Activated CD4-positive, alpha-beta memory T cell treated with anti-CD3 and anti-CD28 coated beads, Interleukin-2, amount 10 ng/mL, durations not matched to agents 7 days and 5 days (primary cell): ENCODE measurements at places on chromosomes 12 and 14. TPM values are rescaled to one million over a fixed set of nuclear protein-coding genes. Genes with fewer than 3 reads are reported as not detected.

GRCh38 chr14:33323979-33324378 lies 385.3 kb downstream of the NPAS3 start:
- no peak for DNase-seq

- DNase-seq, result no peak
These were observed 36.6 kb downstream of the SUPT16H start for GRCh38 chr14:21347201-21347600.

DNA sequence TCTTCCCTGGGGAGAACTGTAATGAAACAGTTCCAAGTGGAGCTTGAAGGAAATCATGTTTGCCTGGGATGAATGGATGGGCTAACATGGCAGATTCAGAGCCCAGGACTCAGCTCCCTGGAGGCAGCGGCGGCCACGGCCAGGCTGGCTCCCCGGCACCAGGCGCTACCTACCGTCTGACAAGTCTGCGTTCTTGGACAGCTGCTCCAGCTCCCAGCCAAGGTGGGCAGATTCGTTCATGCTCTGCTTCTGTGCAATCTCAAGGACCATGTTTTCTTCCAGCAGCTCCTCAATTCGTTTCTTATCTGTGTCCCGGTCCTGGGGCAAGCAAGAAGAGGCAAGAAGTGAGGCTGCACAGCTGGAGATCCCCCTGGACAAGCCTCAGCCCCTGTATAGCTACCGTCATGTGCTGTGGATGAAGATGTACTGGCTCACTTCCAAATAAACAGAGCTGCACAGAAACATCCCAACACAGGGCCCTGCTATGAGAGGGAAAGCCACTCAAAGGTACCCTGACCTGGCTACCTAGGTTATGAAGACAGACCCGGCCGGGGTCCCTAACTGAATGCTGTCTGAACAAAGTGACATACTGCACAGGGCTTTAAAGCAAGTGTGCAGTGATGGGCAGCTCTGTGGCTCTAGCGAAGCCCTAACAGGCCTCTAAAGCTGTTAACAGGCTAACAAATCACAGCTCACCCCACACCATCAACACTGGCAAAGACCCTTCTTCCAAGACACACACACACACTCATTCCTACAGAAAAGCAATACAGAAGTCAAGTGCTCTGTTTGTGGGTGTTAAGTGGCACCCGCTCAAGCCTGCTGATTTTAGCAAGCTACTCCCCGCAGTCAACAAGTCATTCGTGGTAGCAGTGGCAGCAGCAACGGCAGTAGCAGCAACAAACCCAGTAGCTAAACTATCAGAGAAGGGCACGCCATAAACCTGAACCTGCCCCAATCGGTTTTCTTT lies 80.4 kb upstream of the GPR68 start:
- DNase-seq, result no peak

DNA sequence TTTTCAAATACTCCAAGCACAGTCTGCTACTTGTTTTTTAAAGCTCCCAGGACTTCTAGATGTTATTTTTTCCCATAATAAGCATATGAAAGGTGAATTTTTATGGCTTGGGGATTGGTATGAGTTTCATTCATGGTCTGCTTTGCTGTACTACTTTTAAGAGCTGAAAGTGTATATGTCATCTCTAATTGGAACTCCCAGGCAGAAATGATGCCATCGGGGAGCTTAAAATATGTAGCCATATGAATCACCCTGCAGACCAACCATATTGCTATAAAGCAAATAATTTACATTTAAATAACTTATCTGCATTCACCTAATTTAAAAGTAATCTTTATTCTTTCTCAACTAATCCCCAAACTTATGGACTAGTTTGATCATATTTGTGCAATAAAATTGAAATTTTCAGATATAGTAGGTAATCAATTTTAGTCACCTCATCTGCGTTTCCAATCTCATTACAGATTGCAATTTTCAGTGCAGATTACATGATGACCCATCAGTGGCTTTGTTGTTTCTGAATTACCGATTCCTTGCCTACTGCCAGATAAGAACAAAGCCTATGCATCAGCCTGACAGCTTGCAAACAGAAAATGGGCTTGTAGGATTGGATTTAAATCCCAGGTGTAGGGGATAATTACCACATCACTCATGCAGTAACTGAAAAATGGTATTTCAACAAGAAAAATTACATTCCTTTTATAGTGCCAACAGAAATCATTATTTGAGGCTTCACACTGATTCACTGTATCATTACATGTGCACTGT lies 689.4 kb downstream of the NOVA1 start:
- no peak for DNase-seq

- no peak for DNase-seq
These were observed 4.9 kb downstream of the CD9 start for GRCh38 chr12:6205144-6205539.

GRCh38 chr14:59869381-59870255 lies 958 bp downstream of the RTN1 start:
- DNase-seq, result no peak

- no peak for DNase-seq
These were observed 6.7 kb downstream of the TULP3 start for GRCh38 chr12:2897418-2897817.

GRCh38 chr14:65225299-65226159 lies 123.2 kb upstream of the MAX start:
- DNase-seq, result no peak

DNA sequence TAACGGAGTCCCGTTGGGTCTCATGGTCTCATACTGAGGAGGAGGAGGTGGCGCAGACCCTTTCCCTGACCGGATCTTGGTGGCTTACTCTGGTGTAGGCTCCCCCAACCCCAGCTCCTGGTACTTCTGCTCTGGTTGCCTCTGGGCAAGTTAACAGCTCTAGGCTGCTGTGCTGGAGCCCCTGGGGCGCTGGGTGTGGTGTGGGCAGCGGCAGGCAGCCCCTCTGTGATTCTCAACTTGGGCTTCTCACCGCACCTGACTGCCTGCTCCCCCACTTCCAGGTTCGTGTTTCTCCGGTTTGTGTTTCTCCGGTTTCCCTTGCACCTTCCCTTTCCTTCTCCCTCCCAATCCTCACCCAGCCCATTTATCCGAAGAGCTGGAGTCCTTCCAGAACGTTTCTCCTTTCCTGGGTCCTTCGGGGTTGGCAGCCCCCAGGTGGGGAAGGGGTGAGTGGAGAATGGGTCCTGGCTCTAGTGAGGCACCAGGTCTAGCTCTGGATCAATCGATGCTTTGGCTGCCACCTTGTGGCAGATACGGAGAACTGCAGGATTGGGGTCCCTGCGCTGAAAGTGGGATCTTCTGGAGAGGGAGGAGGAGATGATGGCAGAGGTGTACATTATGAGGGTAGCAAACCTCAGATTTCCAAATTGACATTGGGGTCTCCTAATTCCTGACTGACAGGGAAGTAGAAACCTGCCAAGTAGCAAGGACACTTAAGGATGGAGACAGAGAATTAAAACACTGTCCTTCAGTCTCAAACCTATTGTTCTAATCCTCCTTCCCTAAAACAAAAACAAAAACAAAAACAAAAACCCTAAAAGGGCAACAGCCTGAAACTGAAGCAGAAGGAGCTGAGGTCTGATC lies 8.3 kb downstream of the CISTR start:
- DNase-seq, result peak; percentile 66

DNA sequence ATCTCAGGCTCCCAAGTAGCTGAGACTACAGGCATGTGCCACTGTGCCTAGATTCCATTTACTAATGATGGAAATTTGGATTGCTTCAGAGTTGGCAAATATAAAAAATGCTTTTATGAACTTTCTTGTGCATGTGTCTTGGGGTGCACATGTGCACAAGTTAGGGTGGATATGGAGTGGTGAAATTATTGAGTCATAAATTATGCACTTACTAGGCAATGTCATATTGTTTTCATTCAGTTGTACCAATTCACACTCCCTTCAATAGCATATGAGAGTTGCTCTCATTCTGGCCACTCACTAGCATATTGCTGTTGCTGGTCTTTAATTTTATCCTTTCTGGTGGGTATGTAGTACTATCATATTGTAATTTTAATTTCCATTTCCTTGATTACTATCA lies 45.7 kb upstream of the KRAS start:
- DNase-seq, result no peak

- no peak for DNase-seq
These were observed 14.0 kb downstream of the CRY1 start for GRCh38 chr12:107079172-107080011.

- DNase-seq, result no peak
These were observed 326.3 kb upstream of the DIO3 start for GRCh38 chr14:101234999-101235334.

GRCh38 chr14:39469094-39469710 lies 37.0 kb upstream of the FBXO33 start:
- no peak for DNase-seq

DNA sequence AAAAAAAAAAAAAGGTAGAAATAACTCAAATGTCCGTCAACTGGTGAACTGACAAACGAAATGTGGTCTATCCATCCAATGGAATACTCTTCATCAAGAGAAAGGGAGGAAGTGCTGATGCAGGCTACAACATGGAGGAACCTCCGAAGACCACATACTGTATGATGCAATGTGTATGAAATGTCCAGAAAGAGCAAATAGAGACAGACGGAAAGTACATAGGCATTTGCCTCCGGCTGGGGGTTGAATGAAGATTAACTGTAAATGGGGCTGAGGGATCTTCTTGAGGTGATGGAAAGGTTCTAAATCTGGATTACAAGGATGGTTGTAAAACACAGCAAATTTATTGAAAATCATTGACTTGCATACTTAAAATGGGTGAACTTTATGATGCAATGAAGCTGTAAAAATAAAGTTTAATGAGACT lies 35.4 kb downstream of the DLK1 start:
- no peak for DNase-seq

DNA sequence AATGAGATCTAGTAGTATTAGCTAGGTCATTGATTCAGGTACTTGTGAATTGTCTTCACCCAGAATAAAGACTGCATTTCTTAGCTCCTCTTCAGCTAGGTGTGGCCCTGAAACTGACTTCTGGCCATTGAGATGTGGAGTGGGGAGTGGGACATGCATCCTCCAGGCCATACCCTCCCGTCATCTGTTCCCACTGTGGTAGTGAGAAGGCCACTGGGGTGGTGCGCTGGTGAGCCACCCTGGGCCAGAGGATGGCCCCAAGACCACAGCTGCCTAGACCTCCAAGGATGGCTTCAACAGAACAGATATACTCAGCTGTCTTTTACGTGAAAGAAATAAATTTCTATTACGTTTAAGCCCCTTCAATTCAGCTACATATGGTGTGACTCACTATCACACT lies 36.5 kb downstream of the TRIM9 start:
- no peak for DNase-seq

DNA sequence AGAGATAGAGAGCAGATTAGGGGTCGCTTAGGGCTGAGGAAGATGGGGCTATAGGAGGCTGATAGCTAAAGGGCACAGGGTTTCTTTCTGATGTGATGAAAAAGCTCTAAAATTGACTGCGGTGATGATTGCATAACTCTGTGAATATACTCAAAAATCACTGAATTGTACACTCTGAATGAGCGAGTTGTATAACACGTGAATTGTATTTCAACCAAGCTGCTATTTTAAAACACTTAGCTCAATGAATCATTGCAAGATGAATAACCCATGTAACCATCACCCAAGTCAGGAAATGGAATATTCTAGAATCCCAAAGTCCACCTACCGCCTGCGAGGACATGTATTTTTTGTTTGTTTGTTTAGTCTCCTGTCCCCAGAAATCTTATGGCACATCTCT lies 60.1 kb upstream of the CCND2 start:
- DNase-seq, result no peak

- no peak for DNase-seq
These were observed 83.0 kb upstream of the CCDC196 start for GRCh38 chr14:66403183-66403582.

DNA sequence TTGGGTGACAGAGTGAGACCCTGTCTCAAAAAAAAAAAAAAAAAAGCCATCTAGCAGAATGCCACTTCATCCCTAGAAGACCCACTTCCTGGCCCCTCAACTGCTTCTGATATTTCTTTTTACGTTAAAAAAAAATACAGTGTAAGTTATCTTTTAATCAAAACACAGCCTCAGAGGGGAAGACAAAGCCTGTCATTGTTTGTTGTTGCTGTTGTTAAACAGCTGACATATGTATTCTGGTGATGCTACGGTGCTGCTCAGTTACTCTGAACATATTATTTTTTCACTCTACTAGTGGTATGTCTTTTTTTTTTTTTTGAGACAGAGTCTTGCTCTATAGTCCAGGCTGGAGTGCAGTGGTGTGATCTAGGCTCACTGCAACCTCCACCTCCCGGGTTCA lies 75.4 kb downstream of the PAPLN start:
- no peak for DNase-seq

DNA sequence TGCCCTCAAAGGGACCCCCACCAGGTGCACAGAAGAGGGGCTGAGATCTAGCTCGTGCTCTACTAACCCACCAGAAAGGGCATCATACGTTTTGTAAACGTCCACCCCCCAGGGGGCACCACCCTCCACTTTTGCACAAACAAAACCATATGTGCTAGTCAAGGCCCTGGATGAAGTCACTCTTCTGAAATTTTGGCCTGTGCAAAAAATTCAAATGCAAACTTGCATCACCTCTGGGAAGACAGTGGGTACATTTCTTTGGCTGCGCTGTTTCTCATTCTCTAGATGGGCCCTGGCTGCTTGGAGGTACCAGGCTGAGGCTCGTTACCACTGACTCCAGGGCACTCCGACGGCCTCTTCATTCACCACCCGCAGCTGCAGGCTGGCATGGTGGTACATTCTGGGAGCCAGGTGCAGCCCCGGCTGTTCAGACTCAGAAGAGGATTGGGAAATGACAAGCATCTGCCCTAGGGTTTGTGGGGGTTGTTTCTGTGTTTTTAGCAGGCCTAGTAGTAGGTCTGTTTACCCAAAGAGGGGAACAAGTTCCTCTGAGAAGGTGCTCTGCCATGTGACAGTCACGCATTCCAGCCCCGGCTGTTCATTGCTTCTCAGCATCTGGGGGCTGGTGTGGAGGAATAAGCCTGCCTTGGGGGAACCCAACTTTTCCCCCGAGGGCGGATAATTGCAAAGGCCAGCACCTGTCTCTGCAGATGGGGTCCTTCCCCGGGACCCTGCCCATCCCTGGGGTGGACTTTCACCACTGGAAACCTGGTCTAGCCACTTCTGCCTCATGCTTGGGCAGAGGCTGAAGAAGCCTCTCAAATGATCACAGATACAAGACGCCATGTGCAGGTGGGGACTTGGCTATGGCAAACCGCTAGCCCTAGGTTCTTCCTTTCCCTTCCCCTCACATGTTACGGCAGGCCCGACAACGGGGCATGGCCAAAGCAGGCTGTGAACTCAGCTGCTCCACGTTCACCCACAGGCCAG lies 147.6 kb downstream of the DPF3 start:
- peak; percentile 14 for DNase-seq

DNA sequence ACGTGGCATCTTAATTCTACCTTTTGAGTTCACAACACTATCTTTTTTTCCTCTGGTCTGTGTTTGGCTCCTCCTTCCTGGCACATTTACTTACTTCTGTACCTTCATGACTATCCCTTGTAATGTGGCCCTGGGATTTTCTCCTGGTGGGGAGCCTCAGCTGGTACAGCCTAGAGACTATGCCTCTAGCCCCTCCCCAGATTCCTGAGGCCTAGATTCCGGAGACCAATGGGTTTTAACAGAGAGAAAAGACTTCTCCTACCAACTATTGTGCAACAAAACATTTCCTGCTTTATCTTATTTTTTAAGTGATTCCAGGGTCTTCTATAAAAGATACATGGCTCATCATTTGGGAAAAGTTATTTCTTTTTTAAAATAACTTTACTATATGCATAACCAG lies 216.2 kb upstream of the KRR1 start:
- DNase-seq, result no peak

GPR135 gene
- total RNA-seq, result 0.95 TPM

KRT3 gene
- total RNA-seq, result not detected

PCNX1 gene
- 56.9 TPM for total RNA-seq

PPP1R36 gene
- not detected for total RNA-seq

NRXN3 gene
- not detected for total RNA-seq

AQP5 gene
- not detected for total RNA-seq
